ENCODE measurements at places on chromosomes 2 and 18.

GRCh38 chr18:23279931-23280330 is 144.6 kb downstream of the CABLES1 start:
- no peak for DNase-seq

DNA sequence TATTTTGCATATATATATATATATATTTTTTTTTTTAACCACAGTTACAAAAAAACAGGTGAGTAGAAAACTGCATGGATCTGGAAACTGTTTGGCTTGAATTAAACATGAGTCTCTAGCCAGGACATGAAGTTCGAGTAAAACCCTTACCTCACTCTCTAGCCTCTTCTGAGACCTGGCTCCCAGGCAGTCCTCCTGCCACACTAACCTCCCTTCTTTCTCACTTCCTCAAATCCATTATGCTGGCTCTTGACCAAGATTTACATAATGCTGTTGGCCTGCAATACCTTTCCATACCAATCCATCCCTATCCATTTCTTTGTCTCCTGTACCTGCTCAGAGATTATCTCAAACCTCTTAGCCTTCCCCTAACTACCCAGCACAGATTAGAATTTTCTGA is 34.0 kb downstream of the PIGN start:
- no peak for DNase-seq

DNA sequence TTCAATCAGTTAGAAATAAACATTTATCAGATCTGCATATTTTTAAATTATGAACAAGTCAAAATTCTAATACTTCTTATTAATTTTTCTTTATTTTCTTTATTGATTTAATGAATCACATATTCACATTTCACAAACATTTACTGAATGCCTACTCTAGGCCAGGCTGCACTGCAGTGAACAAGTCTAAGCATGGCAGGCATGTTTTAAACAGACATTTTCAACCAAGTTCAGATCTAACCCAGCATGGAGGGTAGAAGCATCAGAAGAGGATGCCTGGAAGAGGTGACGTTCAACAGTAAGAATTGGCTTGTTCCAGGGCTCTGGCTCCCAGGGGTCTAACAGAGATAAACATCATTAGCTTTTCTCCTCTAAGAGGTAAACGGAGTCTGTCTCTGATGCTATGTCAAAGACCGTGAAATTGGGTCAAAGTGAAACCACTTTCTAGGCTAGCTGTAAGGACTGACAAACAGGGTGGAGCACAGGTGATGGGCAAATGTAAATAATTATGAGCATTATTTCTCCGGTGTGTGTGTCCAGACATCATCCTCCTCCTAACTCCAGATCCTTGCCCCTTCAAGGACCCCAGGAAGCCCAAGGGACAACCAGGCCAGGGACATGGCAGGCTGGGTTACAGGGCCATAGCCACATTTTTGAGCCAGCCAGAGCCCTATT is 50.6 kb downstream of the UNC50 start:
- DNase-seq = no peak

GRCh38 chr2:184611361-184612085 is 13.2 kb downstream of the ZNF804A start:
- DNase-seq = no peak

DNA sequence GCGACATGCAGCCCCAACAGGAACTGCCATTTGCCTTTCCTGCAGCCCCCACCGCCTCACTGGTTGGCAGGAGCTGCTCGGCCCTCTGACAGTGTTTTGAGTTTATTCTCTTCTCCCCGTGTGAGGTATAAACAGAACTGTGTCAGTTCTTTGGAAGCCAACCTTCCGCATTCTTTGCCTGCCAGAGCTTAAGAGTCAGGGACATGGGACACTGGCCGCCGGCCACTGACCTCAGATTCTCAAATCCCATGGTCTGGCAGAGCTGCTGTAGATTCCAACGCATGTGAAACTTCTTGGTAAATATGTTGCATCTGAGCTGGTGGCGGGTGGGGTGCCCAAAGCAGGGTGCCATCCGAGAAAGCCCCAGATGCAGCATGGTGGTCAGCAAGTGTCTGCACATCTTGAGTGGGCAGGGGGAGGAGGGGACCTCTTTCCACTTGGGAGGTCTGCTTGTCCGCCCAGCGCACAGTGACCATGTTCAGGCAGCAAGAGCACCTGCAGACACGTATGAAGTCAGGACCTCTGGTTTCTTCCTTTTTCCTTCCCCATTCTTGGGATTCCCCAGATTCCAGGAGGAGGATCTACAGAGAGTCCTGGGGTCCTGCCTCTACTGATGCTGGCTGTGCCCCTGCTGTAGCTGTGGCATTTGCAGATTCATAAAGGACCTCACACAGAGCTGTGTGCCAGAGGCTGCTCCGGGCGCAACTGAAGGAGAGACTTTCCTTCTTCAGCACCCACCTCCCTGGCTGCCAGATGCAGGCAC is 23.8 kb downstream of the ASB18 start:
- DNase-seq = no peak
